ENCODE measurements at places on chromosomes 3 and 15.

- no peak for DNase-seq
Measured at GRCh38 chr3:62527474-62527873, 154.1 kb upstream of the FEZF2 start.

DNA sequence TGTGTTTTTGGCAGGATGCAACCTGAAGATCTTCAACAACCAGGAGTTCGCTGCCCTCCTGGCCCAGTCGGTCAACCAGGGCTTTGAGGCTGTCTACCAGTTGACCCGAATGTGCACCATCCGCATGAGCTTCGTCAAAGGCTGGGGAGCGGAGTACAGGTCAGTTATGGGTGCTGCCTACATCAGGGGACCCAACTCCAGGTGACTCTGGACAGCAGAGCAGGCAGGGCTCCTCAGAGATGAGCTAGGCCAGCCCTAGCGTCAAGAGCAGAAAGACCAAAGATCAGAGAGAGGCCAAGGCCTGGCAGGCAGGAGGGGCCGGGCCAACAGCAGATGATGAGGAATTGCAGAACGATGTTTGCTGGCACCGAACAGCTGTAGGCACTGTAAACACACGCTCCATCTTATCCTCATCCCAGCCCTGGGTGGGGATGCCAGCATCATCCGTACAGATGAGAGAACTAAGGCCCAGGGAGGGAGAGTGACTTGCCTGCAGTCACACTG, 67.1 kb downstream of the AAGAB start:
- no peak for DNase-seq

DNA sequence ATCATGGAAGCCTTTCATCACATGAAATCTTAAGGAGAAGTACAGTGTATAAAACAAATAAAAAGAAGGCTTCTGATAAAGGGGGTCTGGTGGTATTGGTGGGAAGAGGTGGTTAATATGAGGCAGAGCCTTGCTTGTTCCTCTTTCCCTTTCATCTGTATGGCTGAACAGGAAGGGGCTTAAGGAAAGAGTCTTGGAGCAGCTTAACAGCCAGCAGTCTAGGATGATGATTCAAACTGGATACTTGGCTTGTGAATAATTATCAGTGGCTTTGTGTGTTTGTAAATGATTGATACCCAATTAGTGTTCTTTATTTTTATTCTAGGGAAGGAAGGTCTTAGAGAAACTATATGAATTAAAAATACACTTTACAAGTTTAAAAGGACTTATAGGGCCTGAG, 29.1 kb upstream of the TCAIM start:
- no peak for DNase-seq

- no peak for DNase-seq
Measured at GRCh38 chr3:24829629-24830229, 335.1 kb upstream of the THRB start.

GRCh38 chr3:143479727-143480126, 360.2 kb downstream of the CHST2 start:
- no peak for DNase-seq

GRCh38 chr15:101362359-101362758, 67.3 kb upstream of the SNRPA1 start:
- no peak for DNase-seq

DNA sequence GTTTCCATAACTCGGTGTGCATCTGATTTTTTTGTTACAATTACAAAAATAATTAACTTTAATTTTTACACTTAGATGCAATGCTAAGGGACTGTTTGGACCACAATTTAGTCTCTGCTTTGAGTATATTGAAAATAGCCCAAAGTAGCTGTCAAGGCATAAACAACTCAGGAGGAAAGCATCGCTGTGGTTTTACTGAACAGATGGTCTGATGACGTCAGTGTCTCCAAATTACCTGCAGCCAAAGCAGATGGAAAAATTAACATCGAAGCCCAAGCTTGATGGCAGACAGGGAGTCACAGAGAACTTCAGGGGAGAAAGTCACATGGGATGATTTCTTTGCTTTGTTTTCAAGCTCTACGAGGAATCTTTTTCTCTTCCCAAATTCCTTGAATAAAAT, 83.1 kb upstream of the PLCL2 start:
- peak; percentile 11 for DNase-seq

- peak; percentile 63 for DNase-seq
Measured at GRCh38 chr15:40367686-40368611, 9.9 kb downstream of the DISP2 start.

GRCh38 chr3:10263646-10264363, 15.5 kb downstream of the TATDN2 start:
- no peak for DNase-seq

DNA sequence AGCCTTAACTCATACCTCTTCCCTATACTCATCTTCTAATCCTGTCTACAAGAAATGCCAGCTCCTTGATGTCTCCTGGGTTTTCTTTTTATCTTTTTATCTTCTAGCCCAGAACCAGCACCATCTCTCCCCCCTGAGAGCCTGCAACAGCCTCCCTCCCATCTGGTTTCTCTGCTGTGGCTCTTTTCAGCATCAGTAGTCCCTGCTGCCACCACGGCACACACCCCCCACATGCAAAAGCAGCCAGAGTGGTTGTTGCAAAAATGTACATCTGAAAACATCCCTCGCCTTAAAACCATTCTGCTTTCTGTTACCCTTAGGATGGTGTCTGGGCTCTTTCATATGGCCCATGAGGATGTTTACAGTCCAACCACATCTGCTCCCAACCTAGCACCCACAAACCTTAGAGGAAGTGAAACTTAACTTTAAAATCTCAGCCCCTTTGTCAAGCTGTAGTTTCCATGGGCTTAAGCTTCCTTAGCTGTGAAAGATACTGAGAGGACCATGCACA, 775 bp downstream of the TTC21A start:
- no peak for DNase-seq

GRCh38 chr15:70701891-70702568, 61.3 kb downstream of the UACA start:
- DNase-seq = peak; percentile 30

GRCh38 chr3:170560296-170560695, 25.6 kb downstream of the SLC7A14 start:
- DNase-seq = no peak

- DNase-seq = no peak
Measured at GRCh38 chr3:51657234-51657633, 13.8 kb upstream of the TEX264 start.

All from skeletal muscle cell (primary cell).